ENCODE measurements at places on chromosomes 12 and 14.

GRCh38 chr12:120625557-120626419 is 14.6 kb upstream of the CABP1 start:
- DNase-seq = peak; percentile 68

DNA sequence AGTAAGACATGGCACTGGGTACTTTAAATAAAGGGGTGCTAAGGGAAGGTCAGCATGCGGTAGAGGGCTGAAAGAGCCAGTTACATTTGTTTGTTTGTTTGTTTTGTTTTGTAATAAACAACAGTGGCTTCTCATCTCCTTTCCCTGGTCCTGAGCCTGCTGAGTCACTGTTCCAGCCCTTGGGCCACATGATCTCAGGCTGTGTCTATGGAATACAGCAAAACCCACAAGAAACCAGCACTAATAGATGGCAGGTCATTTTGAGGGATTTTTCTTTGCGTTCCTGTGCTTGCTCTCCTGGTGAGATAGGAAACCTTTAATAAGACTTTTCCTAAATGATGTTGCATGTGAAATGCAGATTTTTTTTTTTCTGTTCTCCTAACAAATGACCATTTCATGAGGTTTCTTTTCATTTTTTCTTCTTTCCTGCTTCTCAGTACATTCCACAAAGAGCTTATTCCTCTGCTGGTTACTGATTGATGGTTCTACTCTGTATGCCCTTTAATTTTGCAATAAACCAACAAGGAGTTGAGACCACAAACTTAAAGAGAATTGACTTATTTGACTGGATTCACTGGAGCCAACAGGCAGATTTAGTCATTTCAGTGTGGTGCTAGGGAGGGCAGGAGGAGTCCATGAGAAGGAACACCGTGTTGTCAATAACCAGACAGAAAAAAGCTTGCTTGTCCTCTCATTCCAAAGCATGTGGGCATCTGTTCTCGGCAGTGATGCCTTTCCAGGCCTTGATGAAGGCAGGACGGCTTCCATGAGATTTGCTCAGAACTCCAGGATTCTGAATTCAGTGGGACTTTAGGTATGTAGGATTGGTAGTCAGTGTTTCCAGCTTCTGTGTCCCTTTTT is 459.2 kb downstream of the RAD51B start:
- DNase-seq = no peak

DNA sequence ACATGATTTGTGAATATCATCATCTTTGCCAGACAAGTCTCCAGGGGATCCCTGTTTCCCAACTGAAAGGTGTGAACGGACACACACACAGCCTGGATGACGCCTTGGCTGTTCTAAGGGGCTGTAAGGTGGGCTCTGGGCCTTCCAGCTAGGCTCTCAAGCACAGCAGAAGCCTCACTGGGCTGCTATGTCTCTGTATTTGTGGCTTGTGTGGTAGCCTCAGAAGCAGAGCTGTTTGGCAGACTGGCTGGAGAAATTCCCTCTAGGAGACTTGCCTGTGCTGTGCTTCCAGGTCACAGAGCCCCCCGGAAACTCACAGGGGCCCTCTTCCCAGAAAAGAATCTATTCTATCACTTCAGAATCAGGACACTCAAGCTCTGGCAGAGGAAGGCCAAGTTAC is 21.4 kb downstream of the OTUB2 start:
- no peak for DNase-seq

DNA sequence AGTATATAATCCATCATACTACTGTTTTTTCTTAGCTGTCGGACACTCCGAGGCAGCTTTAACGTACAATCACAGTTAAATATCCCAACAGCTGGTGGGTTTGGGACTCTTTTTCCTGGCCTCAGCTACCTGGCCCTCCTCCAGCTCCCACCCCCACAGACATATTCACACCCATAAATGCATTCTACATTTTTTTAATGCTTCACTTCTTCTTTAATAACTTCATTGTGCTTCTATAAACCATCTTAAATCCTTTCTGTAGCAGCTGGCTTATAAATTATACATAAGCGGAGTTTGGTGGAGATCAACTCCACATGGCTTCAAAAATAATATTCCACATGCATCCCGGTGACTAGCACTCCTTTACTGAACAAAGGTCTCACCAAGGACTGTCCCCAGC is 33.3 kb downstream of the TDG start:
- no peak for DNase-seq

DNA sequence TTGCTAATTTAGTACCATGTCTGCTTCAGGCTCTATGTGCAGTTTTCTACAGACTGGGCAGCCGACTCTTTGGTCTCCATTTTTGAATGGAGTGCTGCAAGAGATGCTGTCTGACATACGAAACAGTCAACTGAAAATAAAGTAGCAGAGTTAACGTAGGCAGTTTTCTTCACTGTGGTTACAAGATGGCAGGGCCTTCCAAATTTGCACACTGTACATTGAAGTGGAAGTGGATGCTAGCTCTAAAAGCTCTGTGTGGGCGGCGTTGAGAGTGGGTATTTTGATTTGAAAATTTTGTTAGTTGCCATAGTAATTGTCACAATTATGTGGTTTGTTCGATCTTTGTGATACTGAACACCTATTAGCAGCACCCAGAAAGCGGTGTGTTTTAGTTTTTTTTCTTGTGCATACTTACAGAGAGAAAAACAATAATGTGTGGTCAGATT is 154.9 kb upstream of the ATP2B1 start:
- DNase-seq = no peak

GRCh38 chr14:35847636-35848035 is 21.5 kb downstream of the BRMS1L start:
- no peak for DNase-seq

DNA sequence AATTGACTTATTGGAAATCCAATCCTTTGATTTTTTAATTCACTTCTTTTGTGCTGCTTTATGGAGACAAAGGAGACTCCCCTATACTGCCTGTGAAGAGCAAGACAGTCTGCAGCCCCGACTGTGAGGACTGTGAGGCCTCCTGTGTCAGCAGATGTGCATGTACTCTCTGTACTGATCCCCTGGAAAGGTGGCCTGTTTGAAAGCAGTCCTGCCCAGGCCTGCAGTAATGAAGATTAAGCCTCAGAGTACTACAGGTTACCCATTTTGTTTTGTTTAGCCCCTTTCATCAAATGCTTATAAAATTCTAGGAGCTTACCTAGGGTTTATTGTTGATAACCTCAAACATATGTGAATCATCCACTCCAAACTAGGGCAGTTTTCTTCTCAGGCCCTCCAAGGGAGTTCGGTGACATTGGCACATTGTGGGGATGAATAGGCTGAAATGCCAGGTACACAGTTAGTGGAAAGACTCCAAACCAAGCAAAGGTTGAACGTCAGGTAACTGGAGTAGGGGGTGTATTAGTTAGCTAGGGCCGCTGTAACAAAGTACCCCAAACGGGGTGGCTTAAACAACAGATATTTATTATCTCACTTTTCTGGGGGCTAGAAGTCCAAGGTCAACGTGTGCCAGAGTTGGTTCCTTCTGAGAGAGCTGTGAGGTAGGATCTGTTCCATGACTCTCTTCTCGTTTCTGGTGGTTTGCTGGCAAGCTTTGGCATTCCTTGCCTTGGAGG is 208.7 kb upstream of the BCL2L14 start:
- DNase-seq = no peak

DNA sequence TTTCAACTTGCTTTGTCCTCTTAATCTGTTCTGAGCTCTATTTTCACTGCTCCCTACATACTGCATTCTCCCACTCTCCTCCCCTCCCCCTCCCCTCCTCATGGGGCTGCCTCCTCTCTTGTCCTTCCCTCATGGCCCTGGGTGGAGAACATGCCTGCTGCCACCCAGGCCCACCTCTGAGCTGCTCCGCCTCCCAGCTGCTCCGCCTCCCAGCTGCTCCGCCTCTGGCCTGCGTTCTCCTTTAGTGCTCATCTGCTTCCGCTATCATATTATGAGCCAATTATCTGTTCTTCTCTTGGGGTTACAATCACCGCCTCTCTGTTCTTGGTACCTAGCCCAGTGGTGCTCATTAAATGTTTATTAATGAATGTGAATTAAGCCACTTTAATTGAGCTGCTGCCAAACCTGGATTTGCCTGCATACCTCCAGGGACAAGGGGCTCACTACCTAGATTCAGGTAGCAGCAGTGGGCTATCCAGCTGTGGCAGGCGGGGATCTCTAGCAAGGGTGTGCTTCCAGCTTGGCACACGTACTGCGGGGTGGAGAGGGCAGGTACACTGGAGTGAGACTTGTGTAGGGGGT is 32.0 kb upstream of the FAM181A start:
- peak; percentile 61 for DNase-seq

DNA sequence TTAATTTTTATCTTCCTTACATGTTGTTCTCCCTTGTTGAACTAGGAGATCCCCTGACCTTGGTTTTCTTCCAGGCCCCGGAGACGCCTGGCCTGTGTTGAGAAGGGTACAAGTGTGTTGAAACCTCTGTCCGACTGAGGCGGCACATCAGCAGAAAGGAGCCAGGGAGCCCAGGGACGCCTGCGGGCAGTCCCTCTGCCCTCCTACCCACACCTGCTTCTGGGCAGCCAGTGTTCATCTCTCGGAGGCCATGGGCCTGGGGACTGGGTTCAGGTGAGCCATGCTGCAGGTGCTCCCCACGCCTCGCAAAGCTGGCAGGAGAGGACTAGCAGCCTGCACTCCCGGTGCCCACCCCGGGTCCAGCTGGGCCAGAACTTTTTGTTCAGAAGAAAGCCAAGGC is 39.9 kb upstream of the EIF5 start:
- no peak for DNase-seq

DNA sequence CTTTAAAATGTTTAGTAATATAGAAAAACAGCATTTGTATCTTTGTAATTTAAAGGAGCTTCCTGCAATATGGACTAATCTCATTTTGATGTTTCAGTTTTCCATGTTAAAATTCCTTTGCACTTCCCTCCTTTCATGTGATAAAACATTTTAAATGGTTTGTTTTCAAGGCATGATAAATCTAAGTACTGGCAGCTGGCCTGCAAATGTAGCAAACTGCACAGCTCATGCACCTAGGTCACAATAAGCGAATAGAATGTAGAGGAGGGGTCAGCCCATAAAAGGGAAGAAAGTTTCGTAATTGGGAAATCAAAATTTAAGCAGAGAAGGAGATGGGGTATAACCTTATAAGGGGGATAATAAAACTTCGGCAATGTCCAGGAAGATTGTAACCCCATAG is 80.0 kb upstream of the KCNH3 start:
- no peak for DNase-seq

- DNase-seq = no peak
These were observed 559.9 kb downstream of the C12orf50 start for GRCh38 chr12:87469295-87469694.

DNA sequence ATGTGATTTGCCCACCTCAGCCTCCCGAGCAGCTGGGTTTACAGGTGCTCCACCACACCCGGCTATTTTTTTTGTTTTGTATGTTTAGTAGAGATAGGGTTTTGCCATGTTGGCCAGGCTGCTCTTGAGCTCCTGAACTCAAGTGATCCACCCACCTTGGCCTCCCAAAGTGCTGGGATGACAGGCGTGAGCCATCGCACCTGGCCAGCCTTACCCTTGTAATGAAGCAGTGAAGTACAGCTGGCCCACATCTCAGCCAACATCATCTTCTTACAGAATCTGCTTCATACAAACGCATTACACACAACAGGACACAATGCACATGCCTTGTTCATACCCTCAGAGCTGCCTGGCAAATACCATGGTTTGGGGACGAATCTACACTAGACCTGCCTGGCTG is 31.3 kb upstream of the CHFR start:
- DNase-seq = no peak

- DNase-seq = no peak
These were observed 441.6 kb downstream of the CCDC91 start for GRCh38 chr12:28631831-28632230.

- peak; percentile 61 for DNase-seq
These were observed 71.8 kb downstream of the MYRFL start for GRCh38 chr12:69896653-69897381.

DNA sequence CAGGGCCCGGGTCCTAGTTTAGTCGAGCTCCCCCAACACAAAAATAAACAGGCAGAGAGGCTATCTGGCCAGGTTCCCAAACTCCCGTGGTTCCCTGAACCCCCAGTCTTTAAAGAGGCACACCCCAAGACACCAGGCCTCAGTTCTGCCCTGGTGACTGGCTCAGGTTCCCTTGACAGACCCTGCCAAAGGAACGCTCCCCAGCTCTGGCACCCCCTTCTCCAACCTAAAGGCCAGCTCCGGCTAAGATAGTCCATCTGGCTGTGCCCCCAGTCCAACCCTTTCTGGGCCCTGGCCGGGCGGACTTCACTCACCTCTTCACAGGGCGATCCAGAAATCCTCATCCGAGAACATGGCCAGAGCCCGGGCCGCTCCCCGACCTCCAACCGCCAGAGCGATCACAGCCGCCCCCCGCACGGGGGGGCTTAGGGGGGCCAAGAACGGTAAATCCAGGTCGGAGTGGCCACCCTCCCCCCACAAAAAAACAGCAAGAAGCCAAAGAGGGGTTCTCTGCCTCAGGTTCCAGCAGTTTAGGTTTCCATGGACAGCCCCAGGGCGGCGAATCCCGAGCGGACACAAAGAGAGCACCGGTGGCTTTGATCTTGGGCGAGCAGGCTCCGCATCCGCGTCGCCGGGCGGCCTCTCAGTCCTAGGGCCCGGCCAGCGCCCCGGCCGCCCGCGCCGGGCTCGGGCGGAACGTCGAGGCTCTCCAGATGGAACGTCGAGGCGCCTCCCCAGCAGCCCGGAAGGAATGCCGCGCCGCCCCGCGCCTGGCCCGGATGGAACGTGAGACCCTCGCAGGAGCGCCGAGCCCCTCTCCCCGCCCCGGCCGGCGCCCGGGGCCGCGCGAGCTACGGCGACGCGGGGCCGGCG is 1.1 kb downstream of the KMT2D start:
- DNase-seq = peak; percentile 86

GRCh38 chr12:78568321-78569020 is 296.1 kb upstream of the SYT1 start:
- DNase-seq = no peak

GRCh38 chr12:5369298-5369697 is 62.6 kb upstream of the NTF3 start:
- DNase-seq = no peak

DNA sequence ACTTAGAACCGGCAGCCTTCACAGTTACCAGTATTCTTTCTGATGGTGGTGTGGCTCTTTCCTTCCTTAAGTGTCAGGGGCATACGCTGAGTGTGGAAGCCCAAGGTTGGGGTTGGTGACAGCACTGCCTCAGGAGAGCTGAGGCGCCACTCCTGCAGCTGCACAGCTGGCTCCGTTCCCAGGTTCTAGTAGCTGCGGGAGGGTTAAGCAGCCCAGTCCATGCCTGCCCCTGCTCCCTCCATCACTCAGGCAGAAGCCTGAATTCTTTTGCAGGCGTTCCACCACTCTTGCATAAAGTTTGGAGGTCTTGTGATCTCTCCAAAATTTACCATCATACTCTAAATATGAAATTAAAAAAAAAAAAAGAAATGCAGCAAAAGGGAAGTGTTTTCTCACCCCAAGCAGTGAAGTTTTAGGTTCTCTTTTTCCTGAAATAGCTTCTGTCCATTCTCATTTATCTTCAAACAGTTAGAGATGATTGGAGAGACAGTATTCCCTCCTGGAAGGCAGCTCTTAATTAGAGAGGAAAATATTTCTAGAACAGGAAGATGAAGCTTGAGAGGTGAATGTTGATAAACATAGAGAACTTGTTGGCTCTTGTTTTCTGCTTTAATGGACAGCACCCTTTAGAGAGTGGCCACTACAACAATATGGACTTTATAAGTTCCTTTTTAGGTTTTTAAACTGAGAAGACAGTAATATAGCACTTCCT is 136.1 kb downstream of the FGD4 start:
- DNase-seq = peak; percentile 70

GRCh38 chr14:91858536-91859275 is 8.6 kb downstream of the TC2N start:
- no peak for DNase-seq
